ENCODE measurements at places on chromosomes 1 and 21. TPM values are rescaled to one million over a fixed set of nuclear protein-coding genes. Genes with fewer than 3 reads are reported as not detected.

Gene CELA2A
- not detected for total RNA-seq

Gene RRP1B
- 47.4 TPM for total RNA-seq

Gene IGSF9
- total RNA-seq = 4.3 TPM

Gene TNFRSF8
- 5.8 TPM for total RNA-seq

Gene CD48
- total RNA-seq = 5.2 TPM

Gene TSPEAR
- not detected for total RNA-seq

Gene A3GALT2
- not detected for total RNA-seq

- no peak for DNase-seq
Measured at GRCh38 chr1:171446386-171446785, 38.9 kb upstream of the PRRC2C start.

DNA sequence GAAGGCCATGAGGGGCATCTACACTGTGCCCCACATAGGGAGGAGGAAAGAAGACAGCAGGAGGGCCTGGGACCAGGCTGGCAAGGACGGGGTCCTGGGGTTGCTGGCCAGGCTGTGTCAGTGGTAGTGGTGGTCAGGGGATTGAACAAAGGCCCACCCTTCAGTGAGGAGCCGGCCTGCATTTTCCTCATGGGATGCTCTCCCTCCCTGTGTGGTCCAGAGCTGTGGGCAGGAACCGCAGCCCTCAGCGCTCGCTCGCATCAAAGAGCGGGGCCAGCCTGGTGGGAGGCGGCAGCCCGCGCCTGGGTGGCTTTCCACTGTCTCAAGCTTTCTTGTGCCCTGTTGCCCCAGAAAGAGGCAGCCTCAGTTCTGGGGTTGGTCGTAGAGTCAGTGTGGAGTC, 24.8 kb downstream of the LHX4 start:
- DNase-seq = no peak

DNA sequence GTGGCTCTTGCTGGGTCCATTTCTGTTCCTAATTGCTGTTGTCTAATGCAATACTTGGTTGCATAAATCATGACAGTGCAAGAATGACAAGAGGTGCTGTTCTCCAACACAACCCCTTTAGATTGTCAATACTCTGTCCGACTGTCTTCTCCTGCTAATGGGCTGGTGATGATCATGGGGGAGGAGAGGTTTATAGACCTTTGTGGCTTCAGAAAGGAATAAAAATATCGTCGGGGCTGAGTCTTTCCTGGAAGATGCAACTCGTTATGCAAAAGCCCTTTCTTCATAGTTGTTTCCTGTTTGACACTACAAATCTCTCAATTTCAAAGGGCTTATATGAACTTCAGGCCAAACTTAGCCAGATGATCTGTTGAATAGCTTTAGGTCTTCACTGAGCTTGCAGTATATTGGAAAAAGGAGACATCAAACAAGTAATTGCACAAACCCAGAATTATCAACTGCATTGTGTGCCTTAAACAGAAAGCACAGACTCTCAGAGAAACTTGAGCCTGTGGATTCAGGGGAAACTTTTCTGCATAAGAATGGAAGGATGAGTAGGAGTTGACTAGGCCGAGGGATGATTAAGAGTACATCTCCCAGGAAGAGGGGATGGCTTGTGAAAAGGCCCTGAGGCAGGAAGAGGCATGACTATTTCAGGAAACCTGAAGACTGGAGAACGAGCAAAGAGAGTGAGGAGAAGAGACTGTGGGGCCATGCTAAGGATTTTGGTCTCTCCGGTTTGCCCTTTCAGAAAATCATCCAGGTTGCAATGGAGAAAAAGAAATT, 107.6 kb downstream of the TSEN15 start:
- DNase-seq = no peak

DNA sequence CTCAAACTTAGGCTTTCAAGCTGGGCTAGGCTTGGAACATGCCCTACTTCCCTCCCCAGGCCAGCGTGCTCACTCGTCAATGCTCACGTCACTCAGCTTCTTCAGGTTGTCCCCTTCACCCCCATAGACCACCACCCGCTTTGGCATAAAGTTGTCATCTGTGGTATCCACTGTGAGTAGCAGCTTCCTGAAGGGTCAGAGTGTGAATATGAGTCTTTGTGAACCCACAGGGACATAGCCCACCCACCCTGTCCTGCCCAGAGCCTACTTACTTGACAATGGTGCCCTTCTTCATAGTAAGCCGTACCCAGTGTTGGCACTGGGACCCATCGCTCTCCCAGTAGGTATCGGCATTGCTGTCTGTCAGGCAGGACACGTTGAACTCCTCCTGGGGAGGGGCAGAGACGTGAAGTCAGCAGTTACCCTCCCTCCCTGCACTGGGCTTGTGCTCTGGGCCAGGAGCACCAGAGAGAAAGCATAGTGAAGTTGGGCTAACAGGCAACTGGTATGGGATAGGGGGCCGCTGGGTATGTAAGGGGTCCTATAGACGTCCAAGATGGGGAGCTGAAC, 1.7 kb downstream of the HECTD3 start:
- no peak for DNase-seq

DNA sequence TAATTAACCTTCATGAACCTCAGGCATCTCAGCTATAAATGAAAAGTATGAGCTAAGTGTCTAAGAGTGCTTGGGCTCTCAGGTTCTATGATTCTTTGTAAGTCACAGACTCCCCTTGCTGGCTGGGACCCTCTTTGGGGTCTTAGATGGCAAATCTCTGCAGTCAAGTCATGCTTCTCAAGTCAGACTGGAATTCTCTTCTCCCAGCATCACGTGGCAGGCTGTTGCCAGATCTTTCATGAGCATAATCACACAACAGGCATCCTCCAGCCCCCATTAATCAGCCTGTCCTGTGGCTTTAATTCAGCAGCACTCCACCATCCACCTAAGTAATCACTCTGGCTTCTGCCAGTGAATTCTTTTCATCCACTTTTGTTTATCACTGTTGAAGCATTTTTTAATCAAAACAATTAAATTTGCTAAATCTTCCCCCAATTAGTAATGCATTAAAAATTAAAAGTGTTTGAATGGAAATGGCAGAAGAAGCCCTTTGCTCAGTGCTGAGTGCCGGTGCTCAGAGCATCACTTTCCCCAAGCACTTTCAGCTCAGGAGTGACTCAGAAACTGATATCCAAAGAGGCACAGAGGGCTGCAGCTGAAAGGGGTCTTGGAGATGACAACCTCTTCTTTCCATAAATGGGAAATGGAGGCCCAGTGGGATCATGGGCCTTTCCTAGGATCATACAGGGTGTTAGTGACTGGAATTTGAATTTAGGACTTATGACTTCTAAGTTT, 50.2 kb downstream of the C8A start:
- no peak for DNase-seq

GRCh38 chr1:54800899-54801759, at the start of gene TTC22:
TTC22 (minus strand) TSS chr1:54801323; CDS start chr1:54801163, 160 bp downstream.
- no peak for DNase-seq

GRCh38 chr21:32529679-32530078, 55.6 kb downstream of the TCP10L start:
- no peak for DNase-seq

- no peak for DNase-seq
Measured at GRCh38 chr1:42430286-42431135, 25.3 kb downstream of the ZMYND12 start.

- no peak for DNase-seq
Measured at GRCh38 chr1:2532485-2533160, 2.6 kb upstream of the HES5 start.

DNA sequence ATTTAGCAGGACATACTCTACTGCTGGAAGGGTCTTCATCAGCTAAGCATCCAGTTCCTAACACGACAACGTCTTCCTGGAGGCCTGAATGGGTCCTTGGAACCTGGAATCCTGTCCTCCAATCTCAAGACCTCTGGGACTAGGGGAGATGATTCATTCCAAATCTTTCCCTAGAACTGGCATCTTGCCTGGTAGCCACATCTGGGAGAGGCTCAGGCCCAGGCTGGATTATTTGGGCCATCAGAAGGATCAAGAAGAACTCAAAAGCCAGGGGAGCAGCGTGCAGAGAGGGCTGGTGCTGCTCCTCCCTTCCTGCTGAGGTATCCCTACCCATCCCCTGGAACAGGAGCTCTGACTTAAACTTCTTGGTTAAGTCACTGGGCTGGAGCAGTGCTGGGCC, 2.8 kb upstream of the PHLDA3 start:
- no peak for DNase-seq

DNA sequence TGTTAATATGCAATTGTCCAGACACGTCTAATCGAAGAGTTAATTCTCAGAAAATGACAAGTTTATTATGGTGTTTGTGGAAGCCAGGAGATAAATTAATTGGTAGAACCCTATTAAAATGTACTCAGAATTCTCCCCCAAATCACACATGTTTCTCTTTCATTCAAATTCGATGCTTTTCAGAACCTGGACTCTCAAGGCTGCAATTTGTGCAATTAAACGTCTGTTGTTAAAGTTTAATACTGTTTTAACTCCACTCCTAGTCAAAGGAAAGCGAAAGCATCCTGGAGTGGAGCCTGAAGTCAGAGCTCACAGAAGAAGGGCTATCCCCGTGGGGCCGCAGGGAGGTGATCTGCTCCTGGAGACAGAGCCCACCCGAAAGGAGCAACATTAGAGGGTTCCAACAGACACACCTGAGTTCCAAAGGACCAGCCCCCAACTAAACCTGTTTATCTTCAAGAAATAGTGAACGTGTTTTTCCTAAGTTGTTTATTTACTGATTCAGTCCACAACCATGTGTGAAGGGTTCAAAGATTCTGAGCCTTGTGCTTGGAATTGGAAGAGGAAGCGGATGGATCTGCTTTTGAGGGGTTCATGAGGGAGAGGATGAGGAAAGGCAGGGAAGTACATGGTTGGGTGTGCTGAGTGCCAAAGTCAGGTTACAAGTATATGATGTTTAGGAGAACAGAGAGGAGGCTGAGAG, 68.0 kb upstream of the AKT3 start:
- no peak for DNase-seq

GRCh38 chr1:56135069-56135863, 444.1 kb downstream of the PLPP3 start:
- DNase-seq = no peak

Measured in omental fat pad (tissue), 4 donors.